AG08395 (cell line): ENCODE measurements at places on chromosomes 1 and 21.

DNA sequence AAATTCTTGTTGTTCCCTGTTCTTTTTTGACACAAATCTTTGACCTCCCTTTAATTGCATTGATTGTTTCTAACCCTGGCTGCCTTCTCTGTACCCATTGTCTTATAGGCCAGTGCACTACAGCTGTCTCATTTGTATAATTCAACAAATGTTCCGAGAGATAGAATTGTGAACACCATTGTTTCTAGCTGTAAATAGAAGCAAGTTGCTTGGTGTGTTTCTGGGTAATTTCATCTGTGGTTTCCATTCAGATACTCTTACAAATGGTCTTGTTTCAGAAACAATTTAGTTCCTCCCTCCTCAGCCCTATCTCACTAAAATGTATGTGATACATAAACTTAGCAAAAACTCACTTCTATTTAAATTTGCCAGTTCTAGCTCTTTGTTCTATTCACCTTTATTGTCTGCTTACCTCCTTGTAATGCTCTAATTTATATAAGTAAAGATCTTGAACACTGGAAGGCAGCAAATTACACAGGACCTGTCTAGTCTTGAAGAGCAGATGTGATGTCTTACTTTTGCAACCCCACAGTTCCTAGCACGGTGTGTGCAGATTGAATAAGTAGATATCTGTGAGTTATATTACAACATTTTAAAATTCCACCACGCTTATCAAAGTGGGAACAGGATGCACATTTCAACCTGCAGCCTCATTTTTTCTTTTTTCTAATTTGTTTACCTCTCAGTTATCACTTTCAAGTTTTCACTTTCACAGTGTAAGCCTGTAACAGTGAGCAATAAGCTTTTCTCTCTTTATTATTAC is 515.6 kb upstream of the ZP4 start:
- no peak for DNase-seq

- DNase-seq: no peak
Observed at GRCh38 chr21:45302082-45303061, 14.7 kb upstream of the POFUT2 start.

- DNase-seq: no peak
Observed at GRCh38 chr1:101388904-101389546, 152.2 kb downstream of the S1PR1 start.

- no peak for DNase-seq
Observed at GRCh38 chr1:119235120-119235519, 94.7 kb upstream of the WARS2 start.

DNA sequence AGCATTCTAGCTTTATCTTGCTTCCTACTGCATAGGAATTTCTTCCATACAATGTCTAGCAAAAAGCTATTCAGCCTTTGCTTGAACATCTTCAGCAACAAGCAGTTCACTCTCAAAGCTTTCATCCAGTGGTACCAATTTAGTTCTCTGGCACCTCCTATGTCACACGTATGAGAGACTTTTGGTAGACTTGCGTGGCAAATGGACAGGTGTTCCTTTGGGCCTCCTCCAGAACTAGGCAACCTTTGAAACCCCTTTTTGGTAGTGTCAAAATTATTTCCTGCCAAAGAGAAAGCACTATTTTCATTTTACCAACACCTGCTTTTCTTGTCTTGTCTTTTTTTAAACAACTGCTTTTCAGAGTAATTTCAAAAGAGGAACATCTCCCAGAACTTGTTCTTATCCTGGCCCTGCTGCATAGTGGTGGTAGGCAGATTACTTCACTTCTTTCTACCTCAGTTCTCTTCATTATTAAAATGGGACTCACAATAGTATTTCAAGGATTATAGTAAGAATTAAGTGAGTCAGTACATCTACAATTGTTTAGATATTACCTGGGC is 122.4 kb downstream of the MAST2 start:
- DNase-seq: no peak

GRCh38 chr1:232377494-232377770 is 252.5 kb downstream of the SIPA1L2 start:
- DNase-seq: peak; percentile 17

- DNase-seq: no peak
Observed at GRCh38 chr1:175591083-175591743, 152.2 kb downstream of the TNR start.

DNA sequence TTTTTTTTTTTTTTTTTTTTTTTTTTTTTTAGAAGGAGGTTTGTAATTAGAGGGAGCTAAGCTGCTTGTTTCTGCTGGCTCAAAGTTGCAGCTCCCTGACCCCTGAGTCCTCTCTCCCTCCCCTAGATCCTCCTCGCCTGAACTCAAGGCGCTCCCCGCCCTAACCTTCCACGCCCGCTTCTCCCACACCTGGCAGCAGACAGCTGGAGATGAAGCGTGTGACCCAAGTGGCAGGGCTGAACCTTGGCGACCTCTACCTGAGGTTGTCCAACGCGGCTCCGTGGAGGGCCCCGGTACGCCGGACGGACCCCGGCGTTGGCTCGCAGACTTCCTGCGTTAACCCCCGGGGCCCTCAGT is 795 bp downstream of the NGF start:
- DNase-seq: no peak

GRCh38 chr1:83058327-83058726 is 940.6 kb downstream of the TTLL7 start:
- no peak for DNase-seq
